Uterus (tissue), 4 donors: ENCODE measurements at places on chromosomes 6 and 20. TPM values are rescaled to one million over a fixed set of nuclear protein-coding genes. Genes with fewer than 3 reads are reported as not detected.

Gene ABHD16B
- not detected for total RNA-seq

Gene LAMA4
- total RNA-seq, result 300 TPM

Gene RIMS1
- not detected for total RNA-seq

Gene NRN1
- 5.8 TPM for total RNA-seq

Gene TRAM2
- 33.2 TPM for total RNA-seq

Gene DEFB116
- not detected for total RNA-seq

Gene TPX2
- total RNA-seq, result 0.12 TPM

Gene TFAP2A
- total RNA-seq, result 0.21 TPM

Gene KHDC1
- 1.0 TPM for total RNA-seq

Gene TSBP1
- not detected for total RNA-seq
